Activated T-cell treated with anti-CD3 and anti-CD28 coated beads, Interleukin-2, amount 50 U/mL, for 72 hours (primary cell): ENCODE measurements at places on chromosomes 12 and 14.

DNA sequence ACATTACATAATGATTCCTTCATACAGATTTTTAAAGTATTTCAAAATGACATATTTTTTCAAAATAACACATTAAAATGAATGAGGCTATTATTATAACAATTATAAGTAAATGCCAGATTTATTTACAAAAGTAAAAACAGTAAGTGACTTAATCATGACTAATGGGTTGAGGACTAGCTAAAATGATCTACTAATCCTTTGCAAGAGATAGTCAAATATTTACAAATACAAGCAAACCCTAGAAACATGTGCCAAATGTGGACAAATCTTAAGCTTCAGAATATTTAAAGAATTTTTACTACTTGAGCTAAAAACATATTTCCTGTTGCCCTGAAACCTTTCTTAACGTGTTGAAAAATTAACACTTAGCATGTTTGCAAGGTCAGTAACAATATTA is 74.8 kb downstream of the KIF21A start:
- DNase-seq = no peak

- DNase-seq = no peak
These were observed 52.6 kb upstream of the ABCD2 start for GRCh38 chr12:39671898-39672875.

DNA sequence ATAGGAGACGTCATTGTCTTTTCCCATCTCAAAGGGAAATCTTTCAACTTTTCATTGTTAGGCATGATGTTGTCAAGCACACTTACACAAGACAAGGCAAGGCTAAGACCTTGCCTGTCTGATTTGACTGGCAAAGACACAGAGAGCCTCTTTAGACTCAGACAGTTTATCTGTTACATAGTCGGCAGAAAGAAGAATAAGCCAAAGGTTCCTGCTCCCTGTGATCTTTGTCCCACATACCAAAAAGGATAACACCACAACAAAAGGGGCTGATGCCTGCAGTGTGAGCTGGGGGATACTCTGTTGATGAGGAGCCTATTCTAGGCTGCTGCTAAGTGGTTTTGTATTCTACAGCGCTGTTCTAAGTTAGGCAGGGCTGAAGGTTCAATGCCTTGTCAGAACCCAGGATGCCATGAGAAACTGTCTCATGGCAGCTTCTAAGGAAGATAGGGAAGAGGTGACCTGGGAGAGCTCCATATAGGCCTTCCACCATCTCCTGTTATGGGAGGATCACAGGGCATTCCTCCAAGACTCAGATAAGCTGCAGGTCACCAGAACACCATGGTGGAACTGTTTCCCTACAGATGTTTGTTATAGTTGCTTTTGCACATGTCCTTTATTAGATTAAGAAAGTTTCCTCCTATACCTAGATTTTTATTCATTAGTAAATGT is 12.7 kb downstream of the ERC1 start:
- no peak for DNase-seq

DNA sequence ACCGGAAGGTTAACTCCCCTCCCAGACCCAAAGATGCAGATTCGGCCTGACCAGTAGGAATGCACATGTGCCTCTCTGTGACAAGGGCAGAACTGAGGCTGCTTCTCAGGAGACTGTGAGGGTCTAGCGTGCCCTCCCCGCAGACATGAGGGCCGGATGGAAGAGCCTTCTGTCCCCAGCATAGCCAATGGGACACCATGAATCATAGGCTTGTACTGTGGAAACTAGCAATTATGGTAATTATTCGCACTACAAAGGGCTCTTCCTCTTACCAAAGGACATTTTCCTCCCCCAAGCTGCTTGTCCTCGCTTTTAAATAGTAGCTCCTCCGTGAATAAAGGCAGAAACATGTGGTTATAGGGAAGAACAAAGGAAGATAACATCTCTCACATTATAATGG is 6.2 kb downstream of the COA8 start:
- DNase-seq = no peak

DNA sequence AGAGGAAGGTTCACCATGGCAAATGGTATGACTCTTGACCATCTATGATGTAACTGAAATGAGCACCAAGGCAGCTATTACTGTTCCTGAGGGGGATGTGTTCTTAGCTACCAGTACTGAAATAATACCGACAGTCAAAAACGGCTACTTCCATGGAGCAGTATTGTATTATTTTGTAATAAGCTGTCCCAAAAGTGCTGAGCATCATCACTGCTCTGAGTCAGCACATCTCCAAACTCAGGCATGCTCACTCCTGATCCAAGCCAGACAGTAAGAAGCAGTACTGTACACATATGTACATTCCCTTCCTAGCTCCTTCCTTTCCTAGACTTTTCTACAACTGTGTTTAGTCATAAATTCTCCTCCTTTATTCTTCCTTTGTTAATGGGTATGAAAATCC is 8.6 kb downstream of the VTI1B start:
- DNase-seq = no peak
